CD4-positive, alpha-beta T cell treated with Interleukin-2 at 100 ng/mL for 4 hours (primary cell): ENCODE measurements at places on chromosomes 13 and 19.

DNA sequence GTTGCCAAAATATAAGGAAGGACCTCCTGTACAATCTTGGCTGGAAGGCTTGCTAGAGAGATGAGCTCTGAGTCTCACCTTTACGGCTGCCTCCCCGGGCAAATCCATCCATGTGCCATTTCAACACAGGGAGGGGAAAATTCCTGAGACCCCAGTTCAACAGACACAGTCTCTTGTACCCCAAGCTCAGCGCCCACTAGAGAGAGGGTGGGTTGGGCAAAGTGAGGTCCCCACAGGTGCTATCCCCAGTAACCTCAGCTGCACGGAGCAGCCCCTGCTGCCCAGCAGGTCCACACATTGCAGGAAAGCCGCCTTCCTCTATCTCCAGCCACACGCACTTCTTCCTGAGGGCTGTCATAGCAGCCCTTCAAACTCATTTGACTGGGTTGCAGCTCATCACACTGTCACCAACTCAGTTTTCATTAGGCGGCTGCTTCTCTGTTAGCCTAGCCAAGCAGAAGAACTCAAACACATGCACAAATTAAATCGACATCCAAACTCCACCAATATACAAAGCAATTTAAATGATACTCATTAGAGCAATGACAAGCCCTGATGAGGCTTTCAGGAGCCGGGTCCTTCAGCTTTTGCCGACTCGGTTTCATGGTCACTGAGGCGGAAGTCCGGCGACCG lies 80.4 kb downstream of the TSHZ3 start:
- no peak for DNase-seq

GRCh38 chr19:5623397-5624017 lies 624 bp downstream of the SAFB start:
- DNase-seq, result no peak

DNA sequence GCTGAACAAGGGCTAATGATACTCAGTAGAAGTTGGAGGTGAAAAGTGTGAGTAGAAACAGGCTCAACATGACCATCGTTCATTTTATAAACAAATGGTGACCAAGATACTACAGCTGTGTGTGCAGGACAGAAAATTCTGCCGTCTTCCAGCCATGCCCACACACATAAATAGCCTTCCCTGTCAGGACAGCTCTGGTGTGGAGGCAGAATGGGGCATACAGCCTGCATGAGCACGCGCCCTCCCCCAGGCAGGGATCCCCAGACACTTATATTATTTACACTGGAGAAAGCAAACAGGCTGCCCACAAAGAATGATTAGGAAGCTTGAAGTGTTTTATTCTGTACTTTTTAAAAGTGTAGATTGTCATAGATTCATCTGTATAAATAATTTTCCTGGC lies 20.4 kb downstream of the GJA3 start:
- no peak for DNase-seq

DNA sequence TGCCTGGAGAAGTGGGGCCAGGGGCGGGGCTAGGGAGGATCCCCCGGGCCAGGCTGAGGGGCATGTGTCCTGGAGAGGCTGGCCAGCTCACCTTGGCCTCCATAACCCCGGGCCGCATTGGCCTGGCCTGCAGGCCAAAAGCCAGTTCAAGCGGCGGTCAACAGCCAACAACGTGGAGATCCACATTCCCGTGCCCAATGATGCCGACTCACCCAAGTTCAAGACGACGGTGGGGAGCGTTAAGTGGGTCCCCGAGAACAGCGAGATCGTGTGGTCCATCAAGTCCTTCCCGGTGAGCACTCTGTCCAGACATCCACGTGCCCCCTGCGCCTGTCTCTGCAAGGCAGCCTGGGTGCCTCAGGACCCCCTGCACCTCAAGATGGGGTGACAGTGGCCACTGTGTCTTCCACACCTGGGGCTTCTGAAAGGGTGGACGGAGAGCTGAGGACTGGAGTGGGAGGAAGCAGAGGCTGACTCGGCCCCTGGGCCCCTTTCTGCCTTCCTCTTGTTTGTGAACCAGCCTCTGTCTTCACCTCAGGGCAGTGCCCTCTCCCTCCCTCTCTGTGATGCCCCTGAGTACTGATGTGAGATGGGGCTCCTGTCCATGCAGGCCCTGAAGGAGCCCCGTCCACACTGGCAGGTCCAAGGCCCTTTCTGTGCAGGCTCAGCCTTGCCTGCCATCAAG lies 31.1 kb downstream of the AP1M1 start:
- no peak for DNase-seq

GRCh38 chr19:51354742-51355148 lies 11.4 kb downstream of the ETFB start:
- DNase-seq, result no peak

DNA sequence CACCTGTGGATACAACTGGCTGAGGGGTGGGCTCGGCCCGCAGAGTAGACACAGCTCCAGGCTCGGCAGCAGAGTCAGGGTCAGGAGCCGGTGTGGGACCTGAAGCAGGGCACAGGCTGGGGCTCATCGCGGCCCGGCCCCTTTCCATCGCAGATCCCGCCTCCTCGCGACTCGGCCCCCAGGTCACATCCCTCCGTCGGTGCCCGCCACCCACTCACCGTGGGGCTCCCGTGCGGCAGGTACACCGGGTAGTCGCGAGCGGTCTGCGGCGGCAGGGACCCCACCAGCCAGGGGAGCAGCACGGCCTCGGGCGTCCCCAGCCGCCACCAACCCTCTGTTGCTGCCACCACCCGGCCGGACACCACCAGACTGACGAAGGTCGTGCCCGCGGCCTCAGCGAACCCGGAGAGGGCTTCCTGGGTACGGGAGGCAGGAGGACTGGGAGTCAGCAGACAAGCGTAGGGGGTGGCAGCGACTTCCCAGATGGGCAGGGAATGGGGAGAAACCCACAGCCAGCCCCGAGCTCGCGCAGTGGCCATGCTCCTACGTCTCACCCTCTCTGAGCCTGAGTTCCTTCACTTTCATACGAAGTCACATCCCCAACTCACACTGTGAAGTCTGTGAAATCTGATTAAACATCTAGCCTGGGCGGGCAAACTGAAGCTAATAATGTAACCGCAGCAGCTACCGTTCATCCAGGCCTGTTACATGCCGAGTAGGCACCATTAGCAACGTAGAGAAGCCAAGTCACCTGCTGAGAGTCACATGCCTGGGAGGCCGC lies 3.7 kb downstream of the FUZ start:
- DNase-seq, result peak; percentile 54

- DNase-seq, result no peak
These were observed 294.3 kb upstream of the MAB21L1 start for GRCh38 chr13:35770756-35771297.

GRCh38 chr19:2524840-2525723 lies 49.2 kb downstream of the GADD45B start:
- no peak for DNase-seq

- DNase-seq, result no peak
These were observed 240.5 kb downstream of the ENOX1 start for GRCh38 chr13:43546251-43546650.

DNA sequence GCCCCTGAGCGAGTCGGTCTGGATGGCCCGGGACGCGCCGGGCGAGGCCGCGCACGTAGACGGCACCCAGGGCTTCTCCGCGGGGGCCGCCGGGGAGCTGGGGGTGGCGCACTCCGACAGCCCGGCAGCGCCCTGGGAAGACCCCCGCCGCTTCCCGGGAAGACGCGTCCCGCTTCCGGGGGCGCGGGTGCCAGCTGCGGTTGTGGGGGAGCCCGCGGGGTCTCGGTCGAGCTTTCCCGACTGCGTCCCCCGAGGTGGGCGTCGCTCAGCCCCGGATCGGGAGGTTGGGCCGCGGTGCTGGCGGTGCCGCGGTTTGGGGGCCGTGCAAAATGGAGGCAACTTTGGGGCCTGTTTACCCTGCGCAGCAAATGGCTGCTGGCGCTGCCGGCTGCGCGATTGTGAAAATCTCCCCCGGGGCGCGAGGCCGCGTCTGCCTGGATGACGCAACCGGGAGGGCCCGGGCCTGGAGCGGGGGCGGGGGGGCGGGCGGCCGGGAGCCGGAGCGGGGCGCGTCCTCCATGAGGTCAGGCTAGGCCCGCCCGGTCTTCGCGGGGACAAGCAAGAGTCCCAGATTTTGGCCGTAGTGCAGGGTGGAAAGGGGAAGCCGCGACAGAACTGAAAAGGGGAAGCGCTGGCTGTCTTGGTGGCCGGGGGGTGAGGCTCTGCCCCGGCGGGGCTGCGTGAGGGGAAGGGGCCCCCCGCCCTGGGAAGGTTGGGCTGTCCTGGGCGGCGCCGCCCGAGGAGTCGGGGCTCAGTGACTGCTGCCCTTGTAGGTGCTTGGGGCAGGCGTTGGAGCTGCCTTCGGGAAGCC lies 11.3 kb downstream of the PEAK3 start:
- peak; percentile 74 for DNase-seq

DNA sequence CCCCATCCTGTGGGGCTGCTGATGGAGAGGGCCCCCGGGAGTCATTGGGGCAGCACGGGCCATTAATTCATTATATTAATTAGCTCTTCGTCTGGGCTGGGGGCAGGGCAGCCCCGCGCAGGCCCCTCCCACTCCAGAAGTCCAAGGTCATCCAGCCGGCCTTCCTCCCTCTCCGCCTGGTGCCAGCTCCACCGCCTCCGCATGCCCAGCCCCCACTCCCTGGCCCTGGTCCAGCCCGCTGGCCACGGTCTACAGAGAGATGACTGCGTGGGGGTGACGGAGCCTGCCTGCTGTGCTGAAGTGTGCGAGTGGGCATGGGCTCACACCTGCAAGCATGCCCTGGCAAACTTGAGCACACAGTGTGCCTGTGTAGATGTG lies 8.8 kb downstream of the IGLON5 start:
- DNase-seq, result no peak
